ENCODE measurements at places on chromosomes 1 and 21.
A peak's percentile ranks its signal among the peaks of the same experiment; 100 is the strongest.

GRCh38 chr21:42277593-42277992, 37.6 kb downstream of the TFF3 start:
- DNase-seq = no peak

DNA sequence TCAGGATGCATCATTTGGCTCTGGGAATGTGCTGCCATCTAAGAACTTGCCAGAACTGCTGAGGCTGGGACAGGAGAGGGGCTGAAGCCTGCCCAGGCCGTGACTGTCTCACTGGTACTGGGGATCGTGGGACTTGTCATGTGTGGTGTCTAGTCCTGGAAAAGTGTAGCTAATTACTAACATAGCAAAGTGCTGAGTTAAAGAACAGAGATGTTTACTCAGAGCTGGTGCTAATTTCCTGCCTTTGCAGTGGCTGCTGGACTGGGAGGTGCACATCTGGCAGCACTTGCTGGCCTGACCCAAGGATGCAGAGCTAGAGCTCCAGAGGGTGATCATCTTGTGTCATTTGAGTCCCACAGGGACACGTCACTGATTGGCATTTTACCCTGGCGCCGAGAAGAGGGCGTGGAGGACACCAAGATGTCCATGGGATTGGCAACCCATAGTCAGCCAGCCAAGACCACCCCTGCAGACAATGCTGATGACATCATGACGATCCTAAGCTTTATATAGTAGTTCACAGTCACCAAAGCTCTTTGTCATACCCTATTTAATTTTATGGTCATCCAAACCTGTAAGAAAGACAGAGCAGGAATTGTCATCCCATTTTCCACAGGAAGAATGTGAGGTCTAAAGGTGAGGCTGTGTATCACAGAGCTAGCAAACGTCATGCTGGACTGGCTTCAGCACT, 110.1 kb upstream of the SLC44A3 start:
- no peak for DNase-seq

DNA sequence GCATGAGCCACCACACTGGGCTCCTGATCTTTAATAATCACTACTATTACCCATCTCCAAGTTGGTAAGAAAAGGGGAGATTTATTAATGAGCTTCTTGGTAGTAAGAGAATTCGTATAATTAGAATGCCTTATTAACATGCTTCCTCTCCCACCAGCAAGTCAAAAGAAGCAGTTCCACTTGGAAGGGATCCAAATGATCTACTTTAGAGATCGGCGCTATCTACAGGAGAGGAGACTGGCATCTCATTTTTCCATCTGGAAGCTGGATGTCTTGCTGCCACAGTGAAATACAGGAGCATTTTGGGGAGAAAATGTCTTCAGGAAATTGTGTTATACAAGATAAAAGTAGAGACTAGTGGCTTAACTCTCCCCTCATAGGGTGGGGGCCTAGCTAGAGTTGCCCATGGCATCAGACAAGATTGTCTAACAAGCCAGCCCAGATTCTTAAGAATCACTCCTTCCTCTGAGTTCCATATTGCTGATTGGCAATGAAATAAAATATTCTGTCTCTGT, 33.6 kb upstream of the CAMSAP2 start:
- DNase-seq = no peak

- no peak for DNase-seq
These were observed 243.0 kb upstream of the GJB5 start for GRCh38 chr1:34511802-34512201.

DNA sequence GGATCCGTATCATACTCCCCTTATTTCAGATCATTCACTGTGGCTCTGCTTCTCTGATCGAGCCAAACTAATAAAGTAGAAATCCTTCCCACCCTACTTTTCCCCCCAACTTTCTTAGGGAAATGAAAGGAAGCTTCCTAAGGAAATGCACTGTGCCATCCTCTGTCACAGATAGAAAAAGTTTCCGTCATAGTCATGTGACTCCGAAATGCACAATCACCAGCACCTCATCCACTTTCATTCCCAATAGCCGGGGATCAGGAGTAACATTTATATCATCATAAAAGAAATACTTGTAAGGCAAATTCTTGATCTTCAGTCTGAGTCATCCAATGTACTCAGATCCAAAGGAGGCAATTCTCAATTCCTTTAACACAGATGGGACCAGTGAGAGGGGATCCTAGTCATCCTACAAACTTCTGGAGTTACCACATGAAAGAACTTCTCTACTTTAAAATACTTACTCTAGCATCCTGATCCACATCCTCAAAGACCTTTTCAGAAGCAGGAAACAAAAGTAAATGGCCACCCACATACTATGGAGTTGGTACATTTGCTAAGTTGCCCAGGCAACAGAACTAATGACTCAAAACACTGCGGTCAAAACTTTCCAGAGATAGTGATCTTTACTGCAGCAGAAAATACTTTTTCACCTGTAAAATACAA, 97.8 kb upstream of the ZC3H11B start:
- no peak for DNase-seq

DNA sequence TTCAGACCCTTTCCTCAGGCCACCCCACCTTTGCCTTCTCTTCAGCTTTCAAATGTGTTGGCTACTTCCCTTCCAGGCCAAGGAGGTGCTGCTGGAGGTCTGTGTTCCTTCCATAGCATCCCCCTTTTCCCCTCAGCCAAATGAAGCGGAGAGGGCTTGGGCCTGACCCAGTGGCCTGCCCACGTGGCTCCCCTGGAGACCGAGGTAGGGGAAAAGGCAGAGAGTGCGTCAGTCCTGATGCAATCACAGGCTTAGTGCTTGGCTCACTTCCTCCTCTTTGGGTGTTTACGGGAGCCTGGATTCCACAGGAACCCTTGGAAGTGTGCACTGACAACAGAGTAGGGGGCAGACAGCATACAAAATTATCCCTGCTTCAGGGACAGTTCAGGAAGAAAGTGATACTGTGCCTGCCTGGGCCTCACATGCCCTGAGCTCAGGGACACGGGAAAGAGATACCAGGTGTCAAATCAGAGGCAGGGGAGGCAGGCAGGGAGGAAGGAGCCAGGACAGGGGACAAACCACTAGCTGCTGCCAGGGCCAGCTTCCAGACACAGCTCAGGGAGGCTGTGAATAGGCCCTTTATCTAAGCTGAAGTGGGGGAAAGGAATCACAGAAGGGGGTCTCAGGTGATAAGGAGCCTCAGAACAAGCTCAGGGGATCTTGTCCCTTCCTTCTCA, 16.6 kb upstream of the PTP4A2 start:
- DNase-seq = peak; percentile 90

- DNase-seq = no peak
These were observed 5.4 kb upstream of the ZBTB8A start for GRCh38 chr1:32533792-32534327.

GRCh38 chr1:11320153-11320936, 47.3 kb downstream of the UBIAD1 start:
- DNase-seq = peak; percentile 94

GRCh38 chr21:27557356-27557755, 590.5 kb upstream of the ADAMTS5 start:
- DNase-seq = no peak

GRCh38 chr1:201946224-201946908, at the start of gene LMOD1:
Gene LMOD1 (minus strand): TSS chr1:201946548. CDS start chr1:201946340, 208 bp downstream.
- DNase-seq = peak; percentile 97

DNA sequence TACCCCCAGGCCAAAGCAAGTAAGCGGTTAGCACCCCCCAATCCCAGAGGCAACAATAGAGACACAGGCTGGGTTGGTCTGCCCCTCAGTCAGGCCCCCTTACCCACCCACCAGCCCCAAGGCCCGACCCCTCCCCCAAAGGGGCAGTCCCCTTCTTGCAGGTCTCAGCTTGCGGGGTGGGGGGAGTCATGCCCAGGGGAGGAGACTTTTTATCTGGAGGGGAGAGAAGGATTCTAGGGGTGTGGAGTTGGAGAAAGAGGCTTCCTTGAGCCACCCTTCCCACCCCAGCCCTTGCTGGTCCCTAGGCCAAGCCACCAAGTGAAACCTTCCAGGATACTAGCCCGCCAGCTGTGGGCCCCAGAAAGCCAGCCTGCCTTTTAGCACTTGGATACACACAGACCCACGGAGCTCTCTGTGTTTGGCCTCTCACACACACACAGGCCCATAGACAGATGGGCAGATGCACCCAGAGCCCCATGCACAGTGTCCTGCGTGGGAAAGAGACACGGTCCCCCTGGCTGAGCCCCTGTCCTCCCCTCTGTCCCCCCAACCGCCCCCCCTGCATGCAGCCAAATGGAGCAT, 7.1 kb downstream of the TMEM54 start:
- peak; percentile 63 for DNase-seq

GRCh38 chr21:38824124-38824822, 18.5 kb downstream of the ETS2 start:
- no peak for DNase-seq

- no peak for DNase-seq
These were observed 53.0 kb upstream of the CNN3 start for GRCh38 chr1:94979656-94980581.

GRCh38 chr1:165871311-165872067, 44.1 kb downstream of the UCK2 start:
- DNase-seq = peak; percentile 84

DNA sequence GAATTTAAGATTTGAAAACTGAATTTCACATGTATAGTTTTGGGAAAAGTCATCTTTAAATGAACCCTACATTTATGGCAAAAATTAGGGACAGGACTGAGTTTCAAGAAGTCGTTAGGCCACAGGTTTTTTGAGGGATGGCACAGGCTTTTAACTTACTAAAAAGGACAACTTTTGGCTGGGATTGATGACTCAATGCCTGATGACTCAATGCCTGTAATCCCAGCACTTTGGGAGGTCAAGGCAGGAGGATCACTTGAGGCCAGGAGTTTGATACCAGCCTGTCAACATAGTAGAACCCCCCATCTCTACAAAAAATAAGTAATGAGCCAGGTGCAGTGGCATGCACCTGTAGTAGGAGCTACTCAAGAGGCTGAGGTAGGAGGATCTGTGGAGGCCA, 15.9 kb downstream of the UCK2 start:
- DNase-seq = peak; percentile 13

DNA sequence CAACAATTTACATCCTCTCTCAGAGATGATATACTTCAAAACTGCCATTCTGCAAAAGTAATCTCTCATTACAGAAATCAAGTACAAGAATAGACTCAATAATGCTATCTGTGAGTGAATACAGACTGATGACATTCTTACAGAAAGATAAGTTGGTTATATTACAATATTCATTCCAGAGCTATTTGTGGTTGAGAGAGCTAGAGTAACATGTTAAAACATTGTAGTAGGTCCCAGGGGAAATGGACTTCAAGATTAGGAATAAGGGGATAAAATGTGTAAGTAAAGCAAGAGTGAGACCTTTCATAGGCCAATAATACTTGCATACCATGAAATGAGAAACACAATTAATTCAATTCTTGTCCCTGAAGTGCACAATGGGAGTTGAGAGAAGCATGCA, 1.5 kb downstream of the F13B start:
- no peak for DNase-seq

DNA sequence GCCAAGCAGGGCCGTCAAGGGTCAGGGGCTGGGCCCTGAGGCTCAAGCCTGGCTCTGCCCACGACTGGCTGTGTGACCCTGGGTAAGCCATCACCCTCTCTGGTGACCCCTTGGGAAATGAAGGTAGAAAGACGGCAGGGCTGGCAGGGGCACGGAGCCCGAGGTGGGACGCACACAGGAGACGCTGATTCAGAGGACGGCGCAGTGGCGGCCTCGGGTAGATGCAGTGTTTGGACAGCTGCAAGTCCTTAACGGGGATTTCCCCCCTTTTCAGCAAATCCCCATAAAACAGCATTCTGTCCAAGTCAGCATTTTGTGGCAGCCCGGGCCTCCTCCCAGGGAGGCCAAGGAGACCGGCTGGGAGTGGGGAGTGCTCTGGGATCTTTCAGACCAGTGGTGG, 16.7 kb downstream of the COL8A2 start:
- DNase-seq = no peak

GRCh38 chr1:232686346-232686745, 56.4 kb upstream of the SIPA1L2 start:
- no peak for DNase-seq

DNA sequence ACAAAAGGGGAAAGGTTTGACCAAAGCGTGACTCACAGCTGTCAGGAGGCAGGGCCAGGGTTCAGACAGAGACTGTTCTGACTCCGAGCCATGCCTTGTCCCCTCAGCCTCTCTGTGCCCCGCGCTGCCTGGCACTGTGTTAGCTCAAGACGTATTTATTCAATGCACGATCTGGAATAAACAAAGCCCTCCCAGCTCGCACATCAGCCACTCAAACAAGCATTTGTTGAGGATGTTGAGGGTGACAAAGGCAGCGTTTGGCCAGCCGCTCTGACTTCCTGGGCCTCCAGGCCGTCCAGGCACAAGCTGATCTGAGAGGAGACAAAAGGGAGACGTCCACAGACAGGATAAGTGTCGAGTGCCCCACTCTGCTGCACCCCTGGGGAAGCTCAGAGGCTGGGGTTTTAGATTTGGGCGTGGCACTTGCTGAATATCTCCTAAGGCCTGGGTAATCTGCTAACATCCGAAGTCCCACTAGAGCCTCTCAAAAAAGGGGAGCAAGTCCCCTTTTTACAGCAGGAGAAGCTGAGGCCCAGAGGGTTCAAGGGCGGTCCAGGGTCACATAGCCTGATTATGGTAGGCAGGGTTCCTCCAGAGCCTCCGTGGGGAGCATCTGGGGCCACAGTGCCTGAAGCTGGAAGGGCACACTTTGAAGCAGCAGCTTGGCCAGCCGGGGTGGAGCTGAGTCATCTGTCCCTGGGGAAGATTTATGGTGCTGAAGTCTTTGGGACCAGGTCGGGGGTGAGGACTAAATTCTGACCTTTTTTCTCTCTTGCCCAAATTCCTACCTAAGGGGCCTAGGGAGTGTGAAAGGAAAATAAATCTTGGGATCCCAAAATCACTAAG, 95.9 kb downstream of the SPSB1 start:
- DNase-seq = no peak

- DNase-seq = no peak
These were observed 248.9 kb upstream of the HOOK1 start for GRCh38 chr1:59565611-59566410.

- DNase-seq = no peak
These were observed 78.0 kb downstream of the HLCS start for GRCh38 chr21:36888466-36888865.

GRCh38 chr1:20329793-20330542, 39.3 kb downstream of the VWA5B1 start:
- DNase-seq = peak; percentile 75

DNA sequence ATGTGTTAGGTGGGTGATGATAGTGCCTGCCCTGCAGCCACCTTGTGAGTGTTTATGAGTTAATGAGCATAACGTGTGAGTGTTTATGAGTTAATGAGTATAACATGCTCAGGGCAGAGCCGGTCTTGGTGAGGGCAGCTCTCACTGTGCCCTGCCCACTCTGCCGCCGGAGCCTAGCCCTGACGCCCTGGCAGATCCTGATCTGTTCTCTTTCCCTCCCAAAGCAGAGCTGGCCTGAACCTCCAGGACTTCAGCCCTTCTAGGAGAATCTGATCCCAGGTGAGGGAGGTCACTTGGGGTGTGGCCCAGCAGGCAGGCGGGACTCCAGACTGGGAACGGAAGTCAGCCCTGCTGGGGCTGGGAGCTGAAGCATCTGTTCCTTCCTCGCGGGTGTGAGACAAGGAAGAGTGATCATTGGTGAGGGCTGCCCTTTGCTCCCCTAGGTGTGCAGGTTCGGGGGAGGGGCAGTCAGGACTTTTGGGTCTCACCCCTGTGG, 5.7 kb downstream of the FBLIM1 start:
- DNase-seq = no peak

- no peak for DNase-seq
These were observed 2.7 kb downstream of the HNRNPU start for GRCh38 chr1:244861683-244862082.

- DNase-seq = no peak
These were observed 272.0 kb downstream of the PTPRC start for GRCh38 chr1:198910816-198911215.

Data from endodermal cell (in vitro differentiated cells).